NCI-H1436 treated with DMSO at 0.1 percent for 48 hours (cell line): ENCODE measurements at places on chromosomes 13 and 19.

GRCh38 chr13:74769333-74769732 lies 635.1 kb upstream of the KLF12 start:
- DNase-seq, result no peak

- peak; percentile 19 for DNase-seq
Measured at GRCh38 chr13:99702687-99703319, 201.5 kb downstream of the TM9SF2 start.

DNA sequence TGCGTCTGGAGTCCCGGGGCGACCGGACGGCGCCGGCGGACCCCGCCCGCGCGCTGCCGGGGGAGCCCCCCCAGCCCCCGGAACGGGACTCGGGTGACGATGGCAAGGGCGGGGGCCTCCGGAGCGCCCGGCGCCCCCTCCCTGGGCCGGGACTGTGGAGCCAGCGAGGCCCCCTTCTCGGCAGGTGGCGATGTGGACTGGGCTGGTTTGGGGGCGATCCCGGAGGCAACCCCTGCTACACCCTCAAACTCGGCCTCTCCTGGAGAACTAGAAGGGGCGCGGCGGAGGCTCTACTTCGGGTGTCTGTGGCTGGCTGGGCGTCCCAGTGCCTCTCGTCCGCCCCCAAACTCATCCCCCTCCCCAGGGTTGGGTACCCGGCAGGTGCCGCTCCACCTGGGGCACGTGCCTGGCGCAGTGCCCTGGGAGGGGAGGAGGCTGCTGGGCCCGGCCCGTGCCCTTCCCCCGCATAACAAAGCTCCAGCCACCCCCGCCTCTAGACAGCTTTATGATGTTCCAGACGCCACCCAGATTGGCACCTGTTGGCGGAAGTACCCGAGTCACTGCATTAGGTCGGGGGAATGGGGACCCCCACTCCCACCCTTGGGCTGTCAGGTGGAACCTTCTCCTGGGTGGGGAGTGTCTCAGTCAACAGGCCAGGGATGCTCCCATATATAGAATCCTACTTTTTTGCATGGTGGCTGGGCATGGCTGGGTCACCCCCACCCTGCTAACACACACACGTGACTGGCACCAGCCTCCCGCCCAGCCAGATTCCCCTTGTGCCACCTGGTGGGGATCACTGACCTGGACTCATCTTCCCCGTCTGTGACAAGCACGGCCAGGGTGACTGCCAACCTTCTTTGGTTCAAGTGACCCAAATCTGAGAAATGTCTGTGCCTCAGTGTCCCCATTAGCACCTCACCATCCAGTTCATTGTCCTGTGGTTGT lies 722 bp downstream of the PKN1 start:
- no peak for DNase-seq

- no peak for DNase-seq
Measured at GRCh38 chr19:23996549-23996948, 81.9 kb downstream of the ZNF726 start.

DNA sequence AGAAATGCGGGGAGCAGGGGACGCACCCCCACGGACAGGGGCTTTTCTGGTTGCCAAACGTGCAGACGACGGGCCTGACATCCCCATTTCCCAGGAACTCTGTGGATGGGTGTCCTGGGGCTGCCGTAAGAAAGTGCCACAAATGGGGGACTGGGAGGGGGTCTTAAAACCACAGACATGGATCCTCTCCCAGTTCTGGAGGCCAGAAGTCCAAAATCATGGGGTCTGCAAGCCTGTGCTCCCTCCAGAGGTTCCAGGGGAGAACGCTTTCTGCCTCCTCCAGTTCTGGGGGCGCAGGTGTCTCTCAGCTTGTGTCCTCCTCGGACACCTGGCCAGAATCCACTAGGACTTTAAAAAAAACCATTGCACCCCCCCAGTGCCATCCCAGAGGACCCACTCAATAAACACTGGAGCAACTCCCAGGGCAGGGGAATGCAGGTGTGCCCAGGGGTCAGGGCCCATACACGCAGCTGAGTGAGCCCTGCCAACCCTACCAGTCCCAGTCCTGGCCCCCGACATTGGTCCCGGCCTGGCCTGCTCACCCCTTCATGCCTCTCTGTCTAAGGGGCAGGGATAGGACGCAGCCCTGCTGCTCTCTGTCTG lies 103.9 kb downstream of the GADD45B start:
- DNase-seq, result no peak

- DNase-seq, result no peak
Measured at GRCh38 chr13:36258831-36259230, 38.8 kb downstream of the CCDC169 start.

GRCh38 chr19:4174895-4175668 lies 7.3 kb downstream of the SIRT6 start:
- DNase-seq, result no peak
